ENCODE measurements at places on chromosomes 12 and 14. TPM values are rescaled to one million over a fixed set of nuclear protein-coding genes. Genes with fewer than 3 reads are reported as not detected.
A peak's percentile ranks its signal among the peaks of the same experiment; 100 is the strongest.

DNA sequence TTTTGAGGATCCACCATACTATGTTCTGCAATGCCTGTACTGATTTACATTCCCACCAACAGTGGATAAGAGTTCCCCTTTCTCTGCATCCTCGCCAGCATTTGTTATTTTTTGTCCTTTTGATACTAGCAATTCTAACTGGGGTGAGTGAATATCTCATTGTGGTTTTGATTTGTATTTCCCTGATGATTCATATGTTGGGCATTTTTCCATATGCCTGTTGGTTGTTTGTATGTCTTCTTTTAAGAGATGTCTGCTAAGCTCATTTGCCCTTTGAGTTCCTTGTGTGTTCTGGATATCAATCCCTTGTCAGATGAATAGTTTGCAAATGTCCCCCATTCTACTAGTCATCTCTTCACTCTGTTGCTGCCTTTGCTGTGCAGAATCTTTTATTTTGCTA lies 49.0 kb upstream of the MSRB3 start:
- DNase-seq = no peak

Gene WIF1
- 0.67 TPM for total RNA-seq

- DNase-seq = no peak
Measured at GRCh38 chr12:109581856-109582255, 8.3 kb downstream of the MVK start.

DNA sequence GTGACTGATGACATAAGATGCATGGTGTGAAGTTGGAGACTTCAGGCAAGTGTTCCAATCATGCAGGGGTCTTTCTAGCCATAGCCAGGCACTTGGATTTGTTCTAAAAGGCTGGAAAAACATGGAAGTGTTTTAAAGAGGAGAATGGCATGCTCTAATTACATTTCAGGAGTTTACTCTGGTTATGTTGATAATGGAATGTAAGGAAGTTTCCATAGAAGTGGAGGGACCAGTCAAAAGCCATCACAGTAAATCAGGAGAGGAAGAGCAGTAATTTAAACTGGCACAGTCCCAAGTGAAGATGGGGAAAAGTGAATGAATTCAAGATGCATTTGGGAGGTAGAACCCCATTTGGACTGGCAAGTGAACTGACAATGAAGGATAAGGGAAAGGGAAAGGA lies 13.9 kb upstream of the FRS2 start:
- DNase-seq = no peak

Gene STXBP6
- 30.7 TPM for total RNA-seq

Gene KRT85
- total RNA-seq = not detected

Gene NEUROD4
- not detected for total RNA-seq

DNA sequence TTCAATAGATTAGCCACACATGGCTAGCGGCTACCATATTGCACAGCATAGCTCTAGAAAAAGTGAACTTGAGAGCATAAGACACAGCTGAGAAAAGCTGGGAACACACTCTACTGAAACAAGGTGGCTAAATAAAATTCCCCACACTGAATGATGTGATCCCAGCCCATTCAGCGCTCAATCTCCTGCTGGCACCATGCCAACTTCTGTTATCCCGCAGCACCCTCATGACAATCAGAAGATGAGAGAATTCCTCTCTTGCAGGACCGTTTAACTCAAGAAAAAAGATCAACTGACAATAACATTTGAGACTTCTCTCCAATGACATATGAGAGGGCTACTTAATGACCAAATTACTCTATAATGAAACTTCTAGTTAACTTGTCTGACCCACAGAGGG lies 115.4 kb downstream of the ADAMTS20 start:
- no peak for DNase-seq

- DNase-seq = no peak
Measured at GRCh38 chr14:79583738-79584408, 627.4 kb downstream of the DIO2 start.

DNA sequence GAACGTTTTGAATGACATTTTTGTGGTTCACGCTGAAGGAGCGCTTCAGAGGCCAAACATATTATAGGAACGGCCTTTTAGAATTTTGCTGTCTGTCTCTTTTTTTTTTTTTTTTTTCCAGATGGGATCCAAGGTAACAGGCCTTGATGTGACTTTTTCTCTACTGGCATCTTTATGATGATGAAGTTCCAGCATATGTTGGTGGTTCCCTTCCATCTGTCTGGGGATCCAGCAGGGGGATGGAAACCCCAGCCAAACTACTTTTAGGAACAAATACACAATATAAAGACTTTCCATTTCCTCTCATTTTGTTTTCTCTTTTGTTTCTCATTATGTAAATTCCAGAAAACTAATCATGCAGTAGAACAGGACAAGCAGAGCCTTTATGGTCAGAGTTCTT lies 239.3 kb upstream of the PRICKLE1 start:
- DNase-seq = no peak

- peak; percentile 39 for DNase-seq
Measured at GRCh38 chr14:20934148-20934762, 21.0 kb upstream of the RNASE2 start.

- DNase-seq = no peak
Measured at GRCh38 chr14:68574906-68575305, 218.0 kb downstream of the ZFP36L1 start.
